ENCODE measurements at places on chromosomes 6 and 20.

- DNase-seq: no peak
Measured at GRCh38 chr6:145313041-145313855, 422.1 kb downstream of the EPM2A start.

DNA sequence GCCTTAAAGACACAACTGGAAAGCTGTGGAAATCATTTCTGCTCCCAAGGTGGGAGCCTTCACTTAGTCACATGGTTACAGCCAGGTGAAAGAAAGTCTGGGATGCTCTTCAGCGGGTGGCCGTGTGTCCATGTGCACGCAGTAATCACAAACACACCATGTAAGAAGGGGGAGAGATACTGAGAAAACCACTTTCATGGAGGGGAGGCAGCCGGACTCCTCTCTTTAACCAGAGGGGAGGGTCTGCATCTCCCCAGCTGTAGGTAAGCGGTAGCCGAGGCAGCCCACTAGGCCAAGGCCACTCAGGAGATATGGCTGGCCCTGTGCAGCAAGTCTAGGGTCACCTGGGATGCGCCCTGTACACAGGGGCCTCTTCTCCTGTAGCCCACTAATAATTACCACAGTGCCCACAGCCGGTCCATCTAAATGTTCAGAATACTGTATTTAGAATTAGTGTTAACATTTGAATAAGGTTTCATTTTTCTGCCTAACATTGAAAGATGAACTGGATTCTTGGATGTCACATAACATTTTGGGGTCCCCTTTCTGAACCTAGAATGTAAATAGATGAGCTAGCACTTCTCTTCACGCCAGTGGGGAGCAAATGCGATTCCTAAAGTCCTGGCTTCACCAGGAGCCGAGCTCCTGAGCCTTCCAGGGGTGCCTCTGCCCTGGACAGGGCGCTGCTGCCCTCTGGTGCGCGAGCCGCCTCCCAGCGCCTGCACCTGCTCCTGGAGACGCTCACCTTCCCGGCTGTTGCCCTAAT lies 15.9 kb downstream of the GPR31 start:
- peak; percentile 77 for DNase-seq

- no peak for DNase-seq
Measured at GRCh38 chr6:154359161-154359574, 2.6 kb upstream of the IPCEF1 start.

DNA sequence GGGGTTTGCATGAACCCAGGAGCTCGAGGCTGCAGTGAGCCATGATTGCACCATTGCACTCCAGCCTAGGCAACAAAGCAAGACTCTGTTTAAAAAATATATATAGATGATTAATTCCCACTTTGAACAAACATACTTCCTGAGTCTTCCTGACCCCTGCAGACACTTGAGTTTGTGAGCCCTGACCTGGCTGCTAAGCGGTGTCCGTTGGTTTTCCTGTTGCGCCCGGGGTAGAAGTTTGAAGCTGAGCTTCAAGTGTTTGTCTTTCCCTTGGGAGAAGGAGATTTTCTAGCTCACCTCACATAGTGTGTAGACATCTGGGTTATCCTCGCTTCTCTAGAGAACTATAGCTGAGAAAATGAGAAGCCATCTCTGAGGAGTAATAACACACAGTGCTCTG lies 11.7 kb upstream of the BCAS1 start:
- DNase-seq: no peak
